ENCODE measurements at places on chromosomes 6 and 20. TPM values are rescaled to one million over a fixed set of nuclear protein-coding genes. Genes with fewer than 3 reads are reported as not detected.

DNA sequence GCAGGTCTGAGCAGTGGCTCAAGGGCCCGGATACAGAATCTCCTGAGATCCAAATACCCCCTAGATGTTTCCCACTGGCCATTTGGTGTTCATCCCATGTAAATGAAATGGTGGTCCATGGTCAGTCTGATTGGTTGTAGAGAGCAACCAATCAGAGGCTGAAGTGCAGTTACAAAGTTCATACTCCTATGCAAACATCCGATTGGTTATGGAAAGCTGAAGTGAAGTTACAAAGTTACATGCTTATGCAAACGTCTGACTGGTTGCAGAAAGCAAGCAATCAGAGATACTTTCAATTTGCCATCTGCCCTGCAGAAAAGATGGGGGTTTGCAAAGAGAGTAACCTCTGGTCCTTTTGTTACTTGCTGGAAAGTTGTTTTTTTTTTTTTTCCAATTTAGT is 313.6 kb downstream of the CDKAL1 start:
- DNase-seq, result no peak
- no peaks in the 10 kb centered on the region for H3K27me3 ChIP-seq
- H3K4me3 ChIP-seq, result no peak overlapping the region
- H3K27ac ChIP-seq, result no peak overlapping the region

- peaks cover 7% of the 10 kb centered on the region for H3K4me1 ChIP-seq
- H3K36me3 ChIP-seq, result no peaks in the 10 kb centered on the region
- no peak overlapping the region for H3K4me3 ChIP-seq
- no peak for DNase-seq
- no peak overlapping the region for H3K27ac ChIP-seq
Observed at GRCh38 chr6:153087436-153087835, 43.6 kb downstream of the RGS17 start.

DNA sequence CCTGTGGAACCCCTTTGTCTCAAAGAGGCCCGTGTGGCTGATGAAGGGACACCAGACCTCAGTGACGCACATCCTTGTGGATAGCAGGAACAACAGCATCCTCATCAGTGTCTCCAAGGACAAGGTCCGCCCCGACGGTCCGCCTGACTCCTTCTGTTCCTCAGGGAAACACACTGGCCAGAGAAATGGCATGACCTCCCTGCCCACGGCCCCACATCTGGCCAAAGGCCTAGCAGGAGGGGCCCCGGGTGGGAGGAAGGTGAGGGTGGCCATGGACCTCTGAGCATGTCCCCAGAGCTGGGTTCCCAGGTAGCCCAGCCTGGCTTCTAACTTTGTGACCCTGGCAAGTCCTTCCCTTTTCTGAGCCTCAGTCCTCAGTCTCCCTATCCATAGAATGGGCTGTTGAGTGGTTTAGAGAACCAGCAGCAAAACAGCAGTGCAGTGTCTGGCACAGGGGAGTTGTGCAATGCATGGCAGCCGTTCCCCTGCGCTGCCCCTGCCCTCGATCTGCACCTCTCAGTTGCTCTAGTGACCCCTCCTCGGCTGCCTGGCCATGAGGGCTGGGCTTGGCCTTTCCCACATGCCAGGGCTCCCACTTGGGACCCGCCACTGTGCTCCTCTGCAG is 48.3 kb downstream of the EFCAB8 start:
- H3K36me3 ChIP-seq, result no peaks in the 10 kb centered on the region
- H3K4me3 ChIP-seq, result no peak overlapping the region
- H3K27ac ChIP-seq, result no peak overlapping the region
- no peak for DNase-seq

DNA sequence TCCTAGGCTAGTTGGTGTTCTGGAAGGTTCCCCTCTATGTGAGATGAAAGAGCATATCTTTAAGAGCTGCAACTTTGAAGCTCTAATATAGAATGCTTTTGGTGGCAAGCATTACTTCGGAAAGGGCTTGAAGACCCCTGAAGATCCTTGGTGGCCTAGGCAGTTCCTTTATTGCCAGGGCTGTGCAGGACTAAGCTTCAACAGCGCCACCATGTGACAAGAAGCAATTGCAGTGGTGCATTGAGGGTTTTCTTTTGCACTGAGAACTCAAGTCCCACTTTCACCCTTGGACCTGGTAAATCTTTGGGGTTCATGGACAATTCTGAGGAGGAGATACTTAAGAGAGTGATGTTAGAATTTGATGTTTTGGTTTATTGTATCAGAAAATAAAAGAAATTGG is 237.4 kb upstream of the GMDS start:
- H3K27me3 ChIP-seq, result peaks cover 2% of the 10 kb centered on the region
- H3K27ac ChIP-seq, result no peak overlapping the region
- no peak for DNase-seq
- H3K4me1 ChIP-seq, result peaks cover 22% of the 10 kb centered on the region
- no peak overlapping the region for H3K4me3 ChIP-seq

GRCh38 chr20:1474325-1474724 is 7.7 kb upstream of the NSFL1C start:
- H3K27me3 ChIP-seq, result peaks cover 7% of the 10 kb centered on the region
- no peak overlapping the region for H3K27ac ChIP-seq
- H3K4me1 ChIP-seq, result peaks cover 3% of the 10 kb centered on the region
- DNase-seq, result no peak

PLAGL1 gene
- 164 TPM for total RNA-seq

STK35 gene
- 31.0 TPM for total RNA-seq

GRCh38 chr20:50655311-50655880 is 35.9 kb downstream of the RIPOR3 start:
- no peaks in the 10 kb centered on the region for H3K27me3 ChIP-seq
- peak overlapping the region; percentile 26 for H3K4me3 ChIP-seq
- peaks cover 21% of the 10 kb centered on the region for H3K4me1 ChIP-seq
- peak overlapping the region; percentile 92 for H3K27ac ChIP-seq
- H3K36me3 ChIP-seq, result no peaks in the 10 kb centered on the region

DNA sequence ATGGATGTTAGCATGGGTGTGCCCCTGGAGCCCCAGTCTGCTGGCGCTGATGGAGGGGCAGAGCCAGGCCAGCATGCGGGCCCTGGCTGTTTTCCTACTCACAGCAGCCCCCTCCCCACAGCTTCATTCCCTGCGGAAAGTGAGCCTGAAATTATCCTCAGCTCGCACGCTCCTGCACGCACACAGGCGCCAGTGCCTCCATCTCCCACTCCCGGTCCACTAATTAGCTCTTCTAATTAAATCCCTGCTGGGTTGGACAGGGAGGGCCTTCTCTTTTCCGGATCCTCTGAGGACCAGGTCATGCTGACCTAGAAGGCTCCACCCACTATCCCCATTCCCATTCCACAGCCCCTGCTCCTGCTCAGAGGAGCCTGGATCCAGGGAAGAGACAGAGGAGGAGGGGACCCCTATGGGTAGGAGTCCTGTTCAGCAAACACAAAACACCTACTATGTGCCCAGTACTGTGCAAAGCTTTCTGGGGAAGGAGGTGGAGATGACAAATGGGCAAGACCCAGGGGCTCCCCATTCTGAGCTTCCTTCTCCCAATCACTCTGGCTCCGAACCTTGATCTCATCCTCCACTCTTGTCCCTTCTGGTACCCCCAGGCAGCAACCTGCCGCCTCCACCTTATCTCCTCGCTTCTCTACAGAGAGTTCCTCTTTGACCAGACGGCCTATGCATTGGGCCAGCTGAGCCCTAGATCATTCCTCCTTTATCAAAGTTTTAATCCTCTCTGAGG is 70.2 kb upstream of the CCDC167 start:
- no peak for DNase-seq
- no peak overlapping the region for H3K27ac ChIP-seq
- H3K4me3 ChIP-seq, result no peak overlapping the region
- H3K36me3 ChIP-seq, result no peaks in the 10 kb centered on the region
- peaks cover 18% of the 10 kb centered on the region for H3K4me1 ChIP-seq

GRCh38 chr6:32167761-32168262 is 3.4 kb downstream of the EGFL8 start:
- H3K4me1 ChIP-seq, result peaks cover 7% of the 10 kb centered on the region
- H3K4me3 ChIP-seq, result no peak overlapping the region
- no peak for DNase-seq
- no peaks in the 10 kb centered on the region for H3K27me3 ChIP-seq
- H3K27ac ChIP-seq, result peak overlapping the region; percentile 45

- peaks cover 9% of the 10 kb centered on the region for H3K4me1 ChIP-seq
- no peaks in the 10 kb centered on the region for H3K27me3 ChIP-seq
- H3K4me3 ChIP-seq, result no peak overlapping the region
- H3K36me3 ChIP-seq, result peaks cover 2% of the 10 kb centered on the region
Observed at GRCh38 chr6:136604928-136605510, 54.8 kb upstream of the MAP7 start.

TRIM31 gene
- not detected for total RNA-seq

SLC17A5 gene
- 10.1 TPM for total RNA-seq

DNA sequence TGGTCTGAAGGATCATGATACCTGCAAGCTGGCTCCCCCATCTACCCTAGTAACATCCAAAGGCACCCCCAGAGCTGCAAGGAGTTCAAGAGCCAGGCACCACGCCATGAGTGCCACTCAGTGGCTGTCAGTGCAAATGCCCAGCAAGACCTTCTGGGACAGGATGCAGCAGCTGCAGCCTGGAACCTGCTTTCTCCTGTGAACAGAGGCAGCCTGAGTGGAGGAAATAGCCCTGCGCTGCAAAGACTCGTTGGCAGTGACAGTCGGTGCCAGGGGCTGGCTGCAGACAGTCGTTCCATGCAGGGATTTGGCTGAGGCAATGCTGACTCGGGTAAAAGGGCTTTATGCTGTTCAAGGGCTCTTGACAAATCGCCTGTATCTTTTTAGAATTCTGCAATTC is 15.7 kb upstream of the SSTR4 start:
- no peak for DNase-seq
- H3K36me3 ChIP-seq, result no peaks in the 10 kb centered on the region
- H3K4me3 ChIP-seq, result no peak overlapping the region
- peaks cover 25% of the 10 kb centered on the region for H3K4me1 ChIP-seq
- H3K27ac ChIP-seq, result no peak overlapping the region
- no peaks in the 10 kb centered on the region for H3K27me3 ChIP-seq

DNA sequence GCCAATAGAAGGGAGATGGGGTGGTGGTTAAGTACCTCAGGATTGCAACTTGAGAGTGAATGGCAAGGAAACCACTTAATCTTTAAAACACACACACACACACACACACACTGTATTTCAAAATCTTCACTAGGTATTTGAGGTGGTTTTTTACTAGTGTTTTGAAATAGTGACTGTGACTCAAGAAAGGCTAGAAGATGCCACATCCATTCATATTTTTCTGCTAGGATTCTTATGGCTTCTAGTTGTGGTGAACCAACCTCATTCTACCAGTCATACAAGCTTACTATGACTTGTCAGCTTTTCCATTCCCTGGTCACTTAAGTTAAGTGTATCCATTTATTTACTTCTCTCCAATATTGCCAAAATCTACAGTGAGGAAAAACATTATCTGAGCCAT is 519.4 kb upstream of the JAG1 start:
- no peak overlapping the region for H3K4me3 ChIP-seq
- H3K4me1 ChIP-seq, result peaks cover 23% of the 10 kb centered on the region
- H3K27me3 ChIP-seq, result peaks cover 58% of the 10 kb centered on the region

Measured in mesothelial cell of epicardium (in vitro differentiated cells).